ENCODE measurements at places on chromosomes 4 and X.
A peak's percentile ranks its signal among the peaks of the same experiment; 100 is the strongest.

- peaks cover 14% of the 10 kb centered on the region for H3K4me1 ChIP-seq
- H3K27ac ChIP-seq = no peak overlapping the region
- no peaks in the 10 kb centered on the region for H3K36me3 ChIP-seq
- H3K27me3 ChIP-seq = no peaks in the 10 kb centered on the region
Measured at GRCh38 chrX:42837747-42838146, 59.8 kb upstream of the PPP1R2C start.

DNA sequence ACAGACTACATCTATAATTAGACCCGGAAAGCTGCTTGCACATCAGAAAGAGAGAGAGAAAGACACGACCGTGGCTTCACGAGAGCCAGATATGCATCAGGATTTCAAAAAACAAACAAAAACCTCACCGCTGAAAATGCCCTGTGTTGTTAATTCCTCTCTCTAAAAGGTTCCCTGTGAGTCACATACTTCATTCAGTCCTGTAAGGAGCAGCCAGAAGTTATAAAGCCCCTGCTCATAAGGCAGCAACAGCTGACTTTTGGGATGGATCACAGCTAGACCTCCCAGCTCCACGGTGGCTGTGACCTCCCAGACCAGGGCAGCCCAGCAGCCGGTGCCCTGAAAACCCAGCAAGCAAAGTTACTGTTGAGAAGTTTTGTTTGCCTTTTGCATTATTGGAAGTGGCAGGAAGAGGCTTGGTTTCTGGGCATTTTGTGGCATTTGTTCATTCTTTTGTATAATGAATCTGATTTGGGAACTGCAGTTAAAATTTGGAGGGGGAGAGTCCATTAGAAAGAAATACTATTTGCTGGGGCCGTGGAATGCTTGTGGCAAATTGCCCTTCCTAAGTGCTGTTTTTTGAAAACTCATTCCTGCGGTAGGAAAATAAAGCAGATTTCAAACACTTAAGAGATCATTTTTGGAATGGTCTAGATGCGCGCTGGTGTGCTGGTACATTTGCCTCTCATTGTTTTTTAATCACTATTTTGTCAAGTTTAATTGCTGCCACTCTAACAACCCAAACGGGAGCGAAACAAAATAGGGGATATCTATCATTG, 520.4 kb downstream of the BCOR start:
- H3K27ac ChIP-seq = no peak overlapping the region
- H3K4me1 ChIP-seq = peaks cover 14% of the 10 kb centered on the region
- H3K36me3 ChIP-seq = no peaks in the 10 kb centered on the region
- no peak for DNase-seq
- H3K27me3 ChIP-seq = no peaks in the 10 kb centered on the region

- DNase-seq = no peak
- no peaks in the 10 kb centered on the region for H3K27me3 ChIP-seq
- no peak overlapping the region for H3K4me3 ChIP-seq
- peaks cover 5% of the 10 kb centered on the region for H3K36me3 ChIP-seq
Measured at GRCh38 chr4:48827622-48828021, 3.3 kb upstream of the OCIAD1 start.

- DNase-seq = no peak
- no peaks in the 10 kb centered on the region for H3K36me3 ChIP-seq
- H3K4me3 ChIP-seq = no peak overlapping the region
- H3K27ac ChIP-seq = no peak overlapping the region
Measured at GRCh38 chr4:93414041-93414550, 414.5 kb upstream of the ATOH1 start.

DNA sequence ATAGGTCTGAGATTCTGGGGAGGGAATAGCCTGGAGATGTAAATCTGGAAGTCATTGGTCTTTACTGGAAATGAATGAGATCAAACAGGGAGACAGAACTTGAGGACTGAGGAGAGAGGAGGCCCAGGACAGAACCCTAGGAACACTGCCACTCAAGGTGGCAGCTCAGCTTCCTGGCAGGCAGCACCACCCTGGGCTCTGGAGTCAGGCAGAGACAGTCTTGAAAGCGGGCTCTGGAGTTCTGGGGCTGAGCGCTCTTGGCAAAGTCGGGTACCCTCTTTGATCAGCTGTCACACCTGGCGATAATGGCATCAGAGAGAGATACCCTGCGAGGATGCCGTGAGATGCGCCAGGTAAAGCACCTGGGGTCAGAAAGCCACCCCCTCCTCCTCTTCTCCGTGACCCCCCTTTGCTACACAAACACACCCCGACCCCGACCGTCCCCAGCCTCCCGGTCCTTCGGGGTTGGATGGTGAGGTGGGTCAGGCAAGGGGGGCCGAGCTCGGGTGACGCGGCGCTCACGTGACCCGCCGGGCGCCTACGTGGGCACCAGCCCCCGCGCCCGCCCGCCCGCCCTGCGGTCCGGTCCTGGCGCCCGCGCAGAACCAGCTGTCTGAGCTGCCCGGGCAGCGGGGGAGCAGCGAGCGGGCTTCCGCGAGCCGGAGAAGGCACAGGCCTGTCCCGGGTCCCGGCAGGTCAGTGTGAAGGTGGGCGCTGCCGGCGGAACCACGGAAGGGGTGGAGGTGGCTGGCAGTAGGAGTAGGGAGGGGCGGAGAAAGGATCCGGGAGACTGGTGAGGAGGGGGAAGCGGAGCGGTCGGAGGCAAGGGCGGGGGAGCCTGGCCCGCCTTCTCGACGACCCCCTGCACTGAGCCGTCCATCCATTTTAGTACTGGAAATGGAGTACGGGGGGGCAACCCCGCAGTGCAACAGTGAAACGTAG, at the start of gene TCEAL3:
TCEAL3 (plus strand) TSS at position 600 of the 942 bp plus-strand sequence. CDS start 1,102 bp downstream, outside the sequence.
- H3K4me3 ChIP-seq = peak within 1 kb of the TSS; percentile 34
- peaks cover 15% of the 10 kb centered on the region for H3K4me1 ChIP-seq
- H3K27me3 ChIP-seq = no peaks in the 10 kb centered on the region
- H3K27ac ChIP-seq = peak within 1 kb of the TSS; percentile 54
- H3K36me3 ChIP-seq = no peaks in the 10 kb centered on the region

DNA sequence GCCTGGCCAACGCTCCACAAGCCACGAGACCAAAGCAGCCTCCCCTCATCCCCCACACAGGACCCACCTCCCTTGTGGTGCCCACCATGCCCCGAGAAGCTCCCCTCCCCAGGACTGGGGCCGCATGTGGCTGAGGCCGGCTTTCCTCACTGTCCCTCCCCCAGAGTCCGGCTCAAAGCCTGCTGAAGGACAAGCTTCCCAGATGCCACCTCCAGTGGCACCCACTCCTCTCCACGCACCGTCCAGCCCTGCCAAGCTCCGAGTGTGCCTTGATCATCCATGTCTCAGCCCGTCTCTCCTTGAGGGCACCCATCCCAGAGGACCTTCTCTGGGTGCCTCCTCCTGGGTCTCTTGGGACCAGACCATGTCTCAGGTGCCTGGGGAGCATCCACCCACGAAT, 58.8 kb upstream of the MXD4 start:
- no peak overlapping the region for H3K4me3 ChIP-seq
- no peaks in the 10 kb centered on the region for H3K4me1 ChIP-seq
- no peaks in the 10 kb centered on the region for H3K36me3 ChIP-seq
- no peak for DNase-seq
- H3K27me3 ChIP-seq = no peaks in the 10 kb centered on the region

DNA sequence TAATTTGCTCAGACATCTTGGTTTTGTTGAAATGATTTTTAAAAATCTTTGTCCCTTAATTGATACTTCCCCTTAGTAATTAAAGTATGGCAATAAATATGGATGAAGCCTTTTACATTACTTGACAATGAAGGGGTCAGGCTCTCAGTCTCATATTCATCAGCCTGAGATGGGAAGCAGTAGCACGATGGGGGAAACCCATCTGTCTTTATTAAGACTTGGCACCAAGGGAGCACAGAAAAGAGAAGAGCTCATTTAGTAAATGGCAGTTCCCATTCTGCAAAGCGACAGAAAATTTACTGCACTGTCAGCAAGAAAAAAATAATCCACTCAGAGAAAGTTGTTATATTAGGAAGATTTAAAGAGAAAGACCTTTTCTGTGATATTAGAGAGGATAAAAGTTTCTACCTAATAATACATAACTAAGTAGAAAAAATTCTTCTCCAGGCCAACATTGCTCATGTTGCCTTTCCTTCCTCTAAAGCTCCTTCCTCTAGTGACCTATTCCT, 7.9 kb upstream of the SERTM2 start:
- DNase-seq = no peak
- H3K4me3 ChIP-seq = no peak overlapping the region
- no peak overlapping the region for H3K27ac ChIP-seq
- no peaks in the 10 kb centered on the region for H3K27me3 ChIP-seq
- H3K4me1 ChIP-seq = no peaks in the 10 kb centered on the region
- H3K36me3 ChIP-seq = no peaks in the 10 kb centered on the region

- H3K27me3 ChIP-seq = no peaks in the 10 kb centered on the region
- no peak overlapping the region for H3K4me3 ChIP-seq
- no peak for DNase-seq
- H3K4me1 ChIP-seq = no peaks in the 10 kb centered on the region
Measured at GRCh38 chr4:150150629-150151062, 72.4 kb downstream of the DCLK2 start.

DNA sequence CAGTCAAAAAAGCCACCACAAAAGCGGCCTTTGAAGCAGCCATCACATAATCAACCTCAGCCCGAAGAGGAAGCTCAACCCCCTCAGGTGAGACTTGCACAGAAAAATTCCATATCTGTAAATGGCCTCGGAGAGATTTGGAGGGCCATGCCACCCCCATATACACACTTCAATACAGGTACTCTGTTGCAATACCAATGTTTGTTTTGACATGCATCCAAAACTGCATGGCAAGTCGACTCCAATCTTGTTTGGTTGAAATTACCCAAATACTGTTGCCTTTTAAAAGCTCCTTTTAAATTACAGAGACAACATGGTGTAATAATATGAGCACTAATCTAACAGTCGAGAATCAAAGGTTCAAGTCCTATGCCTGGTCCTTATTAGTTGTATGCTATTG, 5.9 kb downstream of the ENAM start:
- H3K27ac ChIP-seq = no peak overlapping the region
- H3K4me1 ChIP-seq = no peaks in the 10 kb centered on the region
- no peaks in the 10 kb centered on the region for H3K36me3 ChIP-seq

- no peaks in the 10 kb centered on the region for H3K36me3 ChIP-seq
- DNase-seq = no peak
Measured at GRCh38 chr4:34170946-34171345, 2073.4 kb downstream of the ARAP2 start.

DNA sequence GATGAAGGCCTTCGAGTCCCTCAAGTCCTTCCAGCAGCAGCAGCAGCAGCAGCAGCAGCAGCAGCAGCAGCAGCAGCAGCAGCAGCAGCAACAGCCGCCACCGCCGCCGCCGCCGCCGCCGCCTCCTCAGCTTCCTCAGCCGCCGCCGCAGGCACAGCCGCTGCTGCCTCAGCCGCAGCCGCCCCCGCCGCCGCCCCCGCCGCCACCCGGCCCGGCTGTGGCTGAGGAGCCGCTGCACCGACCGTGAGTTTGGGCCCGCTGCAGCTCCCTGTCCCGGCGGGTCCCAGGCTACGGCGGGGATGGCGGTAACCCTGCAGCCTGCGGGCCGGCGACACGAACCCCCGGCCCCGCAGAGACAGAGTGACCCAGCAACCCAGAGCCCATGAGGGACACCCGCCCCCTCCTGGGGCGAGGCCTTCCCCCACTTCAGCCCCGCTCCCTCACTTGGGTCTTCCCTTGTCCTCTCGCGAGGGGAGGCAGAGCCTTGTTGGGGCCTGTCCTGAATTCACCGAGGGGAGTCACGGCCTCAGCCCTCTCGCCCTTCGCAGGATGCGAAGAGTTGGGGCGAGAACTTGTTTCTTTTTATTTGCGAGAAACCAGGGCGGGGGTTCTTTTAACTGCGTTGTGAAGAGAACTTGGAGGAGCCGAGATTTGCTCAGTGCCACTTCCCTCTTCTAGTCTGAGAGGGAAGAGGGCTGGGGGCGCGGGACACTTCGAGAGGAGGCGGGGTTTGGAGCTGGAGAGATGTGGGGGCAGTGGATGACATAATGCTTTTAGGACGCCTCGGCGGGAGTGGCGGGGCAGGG, 568 bp downstream of the HTT start:
- peaks cover 28% of the 10 kb centered on the region for H3K4me1 ChIP-seq
- peak overlapping the region; percentile 98 for H3K4me3 ChIP-seq
- no peaks in the 10 kb centered on the region for H3K27me3 ChIP-seq
- no peaks in the 10 kb centered on the region for H3K36me3 ChIP-seq
- DNase-seq = peak; percentile 79
- H3K27ac ChIP-seq = peak overlapping the region; percentile 80

GRCh38 chrX:93585661-93586060, 87.7 kb downstream of the NAP1L3 start:
- no peaks in the 10 kb centered on the region for H3K27me3 ChIP-seq
- no peak for DNase-seq
- H3K27ac ChIP-seq = no peak overlapping the region

DNA sequence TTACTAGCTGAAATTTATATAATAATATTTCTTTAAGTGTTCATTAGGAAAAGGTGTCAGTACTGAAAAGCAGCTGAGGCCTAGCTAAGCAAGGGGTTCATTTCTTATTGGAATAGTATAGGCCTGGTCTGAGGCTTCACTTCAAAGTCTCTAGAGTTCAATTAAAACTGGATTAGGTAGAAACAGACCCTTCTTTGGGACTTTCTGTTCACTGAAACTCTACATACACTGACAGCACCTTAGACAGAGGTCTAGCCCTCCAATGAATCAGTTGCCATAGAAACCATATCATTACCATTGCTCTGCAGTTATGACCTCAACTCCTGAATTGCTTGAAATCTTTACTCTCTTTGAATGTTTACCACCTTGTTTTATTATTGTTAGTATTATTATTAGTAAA, 86.4 kb upstream of the MAB21L2 start:
- DNase-seq = no peak
- H3K4me1 ChIP-seq = no peaks in the 10 kb centered on the region
- no peak overlapping the region for H3K4me3 ChIP-seq

DNA sequence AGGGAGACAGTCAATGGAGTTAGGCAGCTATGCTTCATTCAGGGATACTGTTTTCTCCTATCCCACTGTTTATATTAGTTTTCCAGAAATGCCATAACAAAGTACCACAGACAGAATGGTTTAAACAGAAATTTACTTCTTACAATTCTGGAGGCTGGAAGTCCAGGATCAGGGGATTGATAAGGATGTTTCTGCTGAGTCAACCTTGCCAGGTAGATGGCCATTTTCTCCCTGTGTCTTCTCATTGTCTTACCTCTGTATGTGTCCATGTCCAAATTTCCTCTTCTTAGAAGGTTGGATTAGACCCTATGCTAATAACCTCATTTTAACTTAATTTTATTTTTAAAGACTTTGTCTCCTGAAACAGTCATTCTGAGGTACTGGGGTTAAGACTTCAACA, 20.5 kb upstream of the EPGN start:
- no peak overlapping the region for H3K27ac ChIP-seq
- H3K36me3 ChIP-seq = no peaks in the 10 kb centered on the region
- DNase-seq = no peak
- H3K4me1 ChIP-seq = no peaks in the 10 kb centered on the region
- no peaks in the 10 kb centered on the region for H3K27me3 ChIP-seq

- no peak overlapping the region for H3K27ac ChIP-seq
- no peak overlapping the region for H3K4me3 ChIP-seq
- no peaks in the 10 kb centered on the region for H3K27me3 ChIP-seq
Measured at GRCh38 chrX:13906093-13906492, 89.2 kb upstream of the GPM6B start.

GRCh38 chrX:65508851-65509250, 25.7 kb downstream of the LAS1L start:
- H3K27me3 ChIP-seq = no peaks in the 10 kb centered on the region
- no peak for DNase-seq
- H3K4me3 ChIP-seq = no peak overlapping the region
- peaks cover 47% of the 10 kb centered on the region for H3K36me3 ChIP-seq

GRCh38 chrX:112631892-112632291, 47.8 kb downstream of the LHFPL1 start:
- H3K27me3 ChIP-seq = no peaks in the 10 kb centered on the region
- no peaks in the 10 kb centered on the region for H3K36me3 ChIP-seq
